NCI-H1092 treated with DMSO at 0.1 percent for 48 hours (cell line): ENCODE measurements at places on chromosomes 6 and 20.

- DNase-seq = no peak
These were observed 601.7 kb upstream of the GJE1 start for GRCh38 chr6:141531040-141531439.

DNA sequence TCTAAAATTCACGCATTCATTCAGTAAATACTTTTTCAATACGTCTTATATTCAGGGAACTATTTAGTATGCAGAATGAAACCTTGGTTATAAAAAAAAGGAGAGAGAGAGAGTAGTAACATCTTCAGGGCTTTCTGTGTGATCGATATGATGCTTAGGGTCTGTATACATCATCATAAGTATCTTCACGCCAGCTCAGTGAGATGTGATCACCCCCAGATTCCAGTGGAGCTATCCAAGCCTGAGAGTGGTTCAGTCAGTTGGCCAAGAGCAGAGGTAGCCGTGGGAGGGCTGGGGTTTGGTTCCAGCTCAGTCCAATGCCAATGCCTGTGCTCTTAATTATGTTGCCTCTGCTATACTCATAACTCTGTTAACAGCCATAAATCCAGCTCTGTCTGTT, 8.6 kb downstream of the CD83 start:
- DNase-seq = no peak

- no peak for DNase-seq
These were observed 35.7 kb downstream of the CDH26 start for GRCh38 chr20:59993736-59994430.

GRCh38 chr6:67496191-67496590, 1138.9 kb upstream of the ADGRB3 start:
- no peak for DNase-seq

- DNase-seq = no peak
These were observed 118.1 kb downstream of the IRF4 start for GRCh38 chr6:509676-510075.

GRCh38 chr6:134317471-134318131, at the start of gene SGK1:
TSS of gene SGK1 (minus strand) at chr6:134318112. CDS start at chr6:134317460, 652 bp downstream.
- peak; percentile 20 for DNase-seq

DNA sequence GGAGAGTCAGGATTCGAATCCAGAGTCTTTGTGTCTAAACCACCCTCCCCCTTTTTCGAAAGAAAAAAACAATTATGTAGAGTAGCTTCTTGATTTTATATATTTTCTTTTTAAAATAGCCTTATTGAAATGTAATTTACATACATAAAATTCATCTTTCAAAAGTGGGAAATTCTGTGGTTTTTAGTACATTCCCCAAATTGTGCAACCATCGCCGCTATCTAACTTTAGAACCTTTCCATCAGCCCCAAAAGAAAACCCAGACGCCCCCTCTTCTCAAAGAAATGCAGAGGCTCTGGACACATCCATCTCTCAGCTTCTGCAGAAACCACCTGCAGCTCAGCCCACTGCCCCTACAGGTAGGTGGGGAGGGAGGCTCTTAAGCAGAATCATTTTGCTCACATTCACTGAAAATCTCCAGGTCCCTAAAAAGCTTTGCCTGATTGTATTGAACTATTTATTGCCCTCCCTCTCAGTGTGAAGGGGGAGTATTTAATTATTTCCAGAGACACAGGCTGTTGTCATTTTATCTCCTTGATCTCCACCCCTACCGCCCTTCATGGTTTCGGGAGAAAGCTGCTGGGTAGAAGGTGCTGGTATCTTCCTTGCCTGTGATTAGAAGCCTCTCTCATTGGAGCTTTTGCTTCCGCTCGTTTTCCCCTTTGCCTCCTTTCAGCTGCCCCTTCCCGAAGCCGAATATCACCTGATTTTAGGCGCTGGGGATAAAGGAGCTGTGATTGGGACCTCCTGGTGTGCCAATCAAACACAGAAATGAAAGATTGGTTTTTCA, 68.7 kb upstream of the KCNG1 start:
- no peak for DNase-seq

DNA sequence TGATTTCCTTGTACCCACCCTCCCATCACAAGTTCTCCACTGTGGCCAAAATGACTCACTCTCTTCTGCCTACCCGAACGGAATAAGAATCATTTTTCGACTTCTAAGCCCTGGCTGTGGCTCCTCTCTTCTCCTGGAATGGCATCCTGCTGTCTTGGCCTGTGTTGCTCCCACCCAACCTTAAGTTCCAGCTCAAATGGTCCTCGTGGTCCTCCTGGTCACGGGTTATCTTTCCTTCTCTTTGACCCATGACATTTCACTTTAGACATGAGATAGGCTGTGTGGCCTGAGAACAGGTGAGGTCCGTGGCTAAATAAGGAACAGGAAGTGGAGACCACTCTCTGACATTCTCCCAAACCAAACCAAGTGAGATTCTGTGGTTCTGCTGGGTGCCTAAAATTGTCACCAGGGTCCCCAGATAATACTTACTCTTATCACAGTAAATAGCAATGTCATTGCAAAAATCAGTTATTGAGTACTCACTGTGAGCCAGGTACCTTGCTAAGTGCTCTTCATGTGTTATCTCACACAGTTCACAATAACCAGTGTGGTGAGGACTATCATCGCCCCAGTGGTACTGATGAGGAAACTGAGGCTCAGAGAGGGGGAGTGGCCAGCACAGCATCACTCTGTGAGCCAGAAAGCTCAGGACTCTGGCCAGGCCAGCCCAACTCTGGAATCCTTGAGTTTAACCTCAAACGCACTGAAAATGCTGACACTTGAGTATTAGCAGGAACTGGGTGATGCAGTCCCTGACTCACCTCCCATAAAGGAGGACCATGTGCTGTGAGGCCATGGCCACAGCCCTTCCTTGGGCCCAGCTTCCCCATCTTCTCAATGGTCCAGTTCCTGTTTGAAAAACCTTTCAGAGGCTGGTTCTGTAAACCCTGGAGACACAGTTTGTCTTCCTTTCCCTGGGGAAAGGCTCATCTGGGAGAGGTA, 74.8 kb upstream of the SIRPA start:
- no peak for DNase-seq

DNA sequence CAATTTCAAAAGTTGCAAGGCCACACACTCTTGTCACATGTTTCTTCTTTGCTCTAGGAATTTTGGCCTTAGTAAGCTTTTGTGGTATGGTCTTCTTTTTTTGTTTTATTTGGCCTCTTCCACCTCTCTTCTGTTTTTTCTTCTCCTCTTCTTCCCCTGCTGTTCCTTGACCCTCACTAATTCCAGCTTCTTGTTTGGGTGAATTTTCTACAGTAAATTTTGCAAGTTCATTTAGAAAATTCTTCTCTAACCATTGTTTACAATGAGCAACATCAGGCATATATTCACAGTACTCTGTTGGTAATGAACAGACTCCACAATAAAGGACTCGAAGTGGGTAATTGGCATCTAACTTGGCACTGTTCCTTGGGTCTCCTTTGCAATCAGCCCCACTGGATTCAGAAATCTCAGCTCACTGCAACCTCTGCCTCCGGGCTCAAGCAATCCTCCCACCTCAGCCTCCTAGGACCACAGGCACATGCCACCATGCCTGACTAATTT, 5.0 kb downstream of the ASIP start:
- no peak for DNase-seq

DNA sequence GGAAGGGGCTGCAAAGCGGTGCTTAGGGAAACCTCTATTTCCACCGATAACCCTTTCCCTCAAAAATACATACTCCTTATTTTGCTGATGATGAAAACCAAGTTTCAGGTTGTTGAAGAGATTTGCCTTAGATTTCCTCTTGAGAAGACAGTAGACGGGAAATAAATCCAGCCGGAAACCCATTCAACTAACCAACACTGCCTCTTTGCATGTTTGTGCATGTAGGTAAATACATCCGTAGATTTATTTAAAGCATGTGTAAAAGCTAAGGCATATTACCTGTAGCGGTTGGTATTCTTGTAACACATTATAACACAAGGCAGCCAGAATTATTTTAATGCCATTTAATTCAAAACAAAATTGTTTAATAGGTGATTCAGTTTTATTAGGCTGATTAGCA, 136.3 kb upstream of the SLC22A23 start:
- DNase-seq = no peak

DNA sequence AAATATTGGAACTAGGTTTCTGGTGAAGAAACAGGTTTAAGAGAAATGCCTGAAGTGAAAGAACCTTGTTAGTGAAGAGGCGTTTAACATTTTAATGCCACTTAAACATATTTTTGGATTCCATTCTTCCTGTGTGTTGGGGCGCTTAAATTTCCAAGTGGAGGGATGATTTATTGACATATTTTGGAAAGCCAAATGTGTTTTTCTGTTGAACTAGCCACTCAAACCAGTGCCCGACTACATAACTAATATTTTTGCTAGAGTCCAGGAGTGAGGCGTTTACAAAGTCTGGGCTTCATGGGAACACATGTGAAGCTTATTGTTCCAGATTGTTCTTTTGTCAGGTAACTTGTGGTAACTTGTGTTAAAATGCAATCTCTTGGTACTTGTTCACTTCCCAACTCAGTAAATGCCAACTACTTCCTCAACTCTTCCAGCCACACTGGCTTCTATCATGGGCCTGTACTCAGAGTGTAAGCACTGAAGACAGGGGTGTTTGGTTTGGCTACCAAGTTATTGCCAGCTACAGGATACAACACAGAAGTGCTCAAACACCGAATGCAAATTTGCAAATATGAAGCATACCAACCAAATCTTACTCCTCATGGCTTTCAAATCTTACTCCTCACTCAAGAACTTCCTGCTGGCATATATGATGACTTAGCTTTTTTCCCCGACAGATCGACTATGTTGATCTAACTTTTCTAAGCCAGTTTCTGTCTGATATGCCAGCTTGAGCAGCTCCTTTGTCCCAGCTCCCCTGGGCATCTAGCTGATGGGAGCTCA, 2.0 kb upstream of the ZNFX1 start:
- DNase-seq = no peak

- DNase-seq = no peak
These were observed 243.5 kb downstream of the BTBD9 start for GRCh38 chr6:38396209-38396608.

GRCh38 chr6:38639498-38640215, at the start of gene BTBD9:
TSS of gene BTBD9 (minus strand) at chr6:38639929.
- peak; percentile 76 for DNase-seq

DNA sequence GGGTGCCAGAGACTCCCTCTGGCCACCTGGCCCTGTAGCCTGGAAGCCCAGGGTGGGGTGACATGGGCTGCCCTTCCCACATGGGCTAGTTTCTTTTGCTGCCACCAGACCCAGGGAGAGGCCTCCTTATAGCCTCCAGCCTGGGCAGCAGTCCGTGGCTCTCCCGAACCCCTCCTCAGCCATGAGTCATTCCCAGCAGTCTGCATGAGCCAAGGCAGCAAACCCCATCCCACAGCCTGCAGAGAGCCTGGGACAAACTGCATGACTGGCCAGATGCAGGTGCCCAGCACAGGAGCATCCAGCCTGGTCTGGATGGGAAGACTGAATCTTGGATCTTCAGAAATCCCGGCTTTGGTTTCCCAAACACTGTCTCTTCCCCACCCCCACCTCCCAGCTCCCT, 75.7 kb downstream of the MRPL14 start:
- DNase-seq = no peak

- no peak for DNase-seq
These were observed at the start of gene TRIM10 for GRCh38 chr6:30160785-30161531. TSS of gene TRIM10 (minus strand) at chr6:30161211. CDS start at chr6:30160858, 353 bp downstream.

DNA sequence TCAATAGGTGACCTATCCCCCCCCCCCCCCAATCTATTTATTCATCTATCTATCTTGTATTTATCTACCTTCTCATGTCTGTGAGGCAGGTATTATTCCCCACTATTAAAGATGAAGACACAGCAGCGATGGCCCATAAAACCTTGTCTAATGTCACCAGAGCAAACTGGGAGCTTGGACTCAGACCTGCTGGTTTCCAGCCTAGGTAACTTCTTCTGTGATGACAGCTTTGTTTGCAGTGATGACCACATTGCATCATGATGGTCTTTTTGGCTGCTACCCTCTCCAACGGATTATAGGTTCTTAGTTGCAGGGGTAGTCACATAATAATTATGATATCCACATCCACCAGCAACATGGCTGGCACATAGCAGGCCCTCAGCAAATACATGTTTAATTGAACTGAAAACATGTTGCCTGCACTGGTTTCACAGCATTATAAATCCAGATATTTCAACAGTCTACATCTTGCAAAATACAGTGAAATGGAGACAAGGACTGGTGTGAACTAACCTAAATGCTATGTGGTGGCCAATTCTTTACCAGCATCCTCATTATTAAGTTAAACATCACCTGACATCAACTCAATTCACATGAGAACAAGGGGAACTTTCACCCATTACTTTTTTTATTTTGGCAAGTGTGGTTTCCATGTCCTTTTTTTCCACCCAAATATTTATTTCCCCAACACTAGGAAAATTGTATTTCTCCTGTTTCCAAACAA, 712.5 kb upstream of the NRSN1 start:
- no peak for DNase-seq

DNA sequence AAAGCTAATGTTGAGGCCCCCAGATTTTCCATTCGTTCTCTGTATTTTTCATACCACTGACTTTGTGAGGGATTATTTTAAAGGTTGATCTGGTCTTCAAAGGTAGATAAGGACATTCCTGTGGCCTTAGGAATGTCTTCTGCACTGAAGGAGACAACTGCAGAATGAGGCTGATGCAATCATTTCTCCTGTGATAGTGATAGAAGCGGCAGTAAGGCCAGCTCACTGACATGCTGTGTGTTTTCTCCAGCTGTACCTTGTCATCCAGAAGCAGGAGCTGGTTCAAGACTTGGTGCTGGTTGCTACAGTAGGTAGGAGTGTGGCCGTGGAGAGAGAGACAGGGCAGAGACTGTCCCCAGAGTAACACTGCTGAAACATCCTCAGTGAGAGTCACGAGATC, 53.8 kb downstream of the DCBLD1 start:
- DNase-seq = no peak

GRCh38 chr6:46473881-46474280, 17.4 kb downstream of the RCAN2 start:
- no peak for DNase-seq

DNA sequence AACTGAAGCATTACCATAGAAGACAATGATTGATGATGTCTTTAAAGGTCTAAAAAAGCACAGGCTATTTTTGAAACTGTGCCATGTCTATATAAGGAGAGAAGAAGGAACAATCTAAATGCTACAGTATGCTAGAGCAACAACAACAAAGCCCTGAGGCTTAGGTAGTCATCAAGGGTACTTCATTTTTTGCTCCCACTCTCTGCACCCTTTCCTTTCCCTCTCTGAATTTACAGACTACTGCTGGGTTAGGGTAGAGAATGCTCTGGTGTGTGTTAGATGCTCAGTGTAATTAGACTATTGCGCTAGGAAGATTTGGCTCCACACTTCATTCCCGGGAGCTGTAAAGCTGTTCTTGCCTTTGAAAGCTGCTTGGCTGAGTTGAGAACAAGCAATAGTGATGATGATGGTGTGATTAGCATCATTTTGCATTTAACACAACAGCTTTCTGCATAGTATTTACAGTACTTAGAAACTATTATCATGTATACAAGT, 1262.5 kb upstream of the CITED2 start:
- peak; percentile 15 for DNase-seq
